Brain microvascular endothelial cell (primary cell): ENCODE measurements at places on chromosomes 11 and 22.

DNA sequence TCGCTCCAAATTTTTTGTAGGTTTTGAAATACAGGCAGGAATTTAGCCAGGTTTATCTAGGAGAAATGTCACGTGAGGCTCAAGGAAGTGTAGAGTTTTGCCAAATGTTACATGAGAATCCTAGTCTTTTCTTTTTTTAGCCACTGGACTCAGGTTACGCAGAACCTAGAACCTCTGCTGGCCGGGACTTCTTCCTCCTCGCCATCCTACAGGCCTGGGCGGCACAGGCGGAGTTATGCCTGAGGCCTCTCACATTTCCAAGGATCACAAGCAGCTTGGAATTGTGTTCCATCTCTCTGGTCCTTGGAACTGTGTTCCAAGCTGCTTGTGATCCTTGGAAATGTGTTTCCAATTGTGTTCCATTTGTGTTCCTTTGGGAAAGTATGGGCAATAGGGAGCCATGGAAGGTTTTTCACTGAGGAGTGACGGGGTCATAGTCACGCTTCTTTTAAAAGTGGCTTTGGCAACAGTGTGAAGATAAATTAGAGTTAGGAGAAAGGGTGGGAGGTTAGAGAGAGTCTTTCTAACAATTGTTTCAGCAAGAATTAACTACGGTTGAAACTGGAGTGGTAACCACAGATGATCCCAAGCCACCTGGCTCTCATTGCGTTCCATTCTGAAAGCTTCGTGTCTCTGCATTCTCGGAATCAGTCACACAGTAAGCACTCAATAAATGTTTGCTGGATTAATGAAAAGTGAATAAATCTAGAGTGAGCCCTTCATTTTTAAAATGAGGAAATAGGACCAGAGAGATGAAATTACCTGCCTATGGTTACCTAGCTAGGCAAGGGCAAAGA, 12.5 kb upstream of the POU2AF1 start:
- no peak for DNase-seq

GRCh38 chr11:73473252-73473651, 97.1 kb downstream of the RELT start:
- no peak for DNase-seq

GRCh38 chr11:120973501-120973900, 50.4 kb upstream of the TBCEL start:
- DNase-seq, result no peak

- no peak for DNase-seq
Observed at GRCh38 chr11:2483426-2483825, 38.6 kb downstream of the KCNQ1 start.
